ENCODE measurements at places on chromosomes 1 and 21.
A peak's percentile ranks its signal among the peaks of the same experiment; 100 is the strongest.

- DNase-seq = no peak
Observed at GRCh38 chr1:54124906-54125305, 27.9 kb downstream of the CDCP2 start.

DNA sequence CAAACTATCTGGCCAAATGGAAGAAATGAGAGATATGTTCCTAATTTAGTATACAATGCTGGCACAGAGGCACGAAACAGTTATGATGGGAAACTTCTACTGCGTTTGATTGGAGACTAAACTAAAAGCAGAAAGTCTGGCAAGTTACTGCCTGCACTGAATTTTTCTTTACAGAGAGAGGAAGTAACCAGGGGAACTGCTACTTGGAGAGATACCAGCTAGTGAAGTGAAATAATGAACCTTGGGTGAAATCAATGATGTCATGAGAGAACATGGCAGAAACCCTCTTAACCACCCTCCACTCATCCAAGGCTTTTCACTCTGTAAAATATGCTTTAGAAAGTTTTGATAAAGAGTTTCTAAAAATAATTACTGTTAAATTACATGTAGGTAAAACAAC, 29.3 kb downstream of the NIBAN1 start:
- DNase-seq = no peak

GRCh38 chr1:13784971-13785370, 85.0 kb downstream of the PRDM2 start:
- DNase-seq = no peak

GRCh38 chr1:192559115-192560006, 16.2 kb upstream of the RGS1 start:
- peak; percentile 36 for DNase-seq

GRCh38 chr1:89675677-89676076, 42.8 kb downstream of the LRRC8C start:
- no peak for DNase-seq
